ENCODE measurements at places on chromosomes 4 and X.

DNA sequence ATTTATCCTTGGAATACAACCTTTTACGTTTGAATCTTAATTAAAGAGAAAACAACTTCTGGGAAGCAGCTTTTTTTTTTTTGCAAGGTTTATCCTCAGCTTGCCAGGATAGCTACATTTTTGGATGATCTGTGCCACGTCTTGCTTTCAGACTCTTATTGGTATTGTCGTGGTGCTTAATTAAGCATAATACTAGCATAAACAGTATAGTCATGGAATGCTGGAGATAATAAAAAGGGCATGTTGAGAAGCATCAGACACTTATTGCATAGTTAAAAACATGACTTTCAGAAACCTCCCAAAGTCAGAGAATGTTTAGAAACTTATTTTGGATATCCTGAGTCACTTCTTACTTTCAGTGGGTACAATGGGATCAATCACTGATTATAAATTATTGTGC lies 77.0 kb downstream of the PALLD start:
- DNase-seq = no peak

GRCh38 chr4:145525291-145525740 lies 43.7 kb downstream of the SMAD1 start:
- no peak for DNase-seq

- no peak for DNase-seq
Observed at GRCh38 chr4:3121596-3121995, 47.1 kb downstream of the HTT start.

GRCh38 chr4:17595471-17596005 lies 18.5 kb downstream of the LAP3 start:
- DNase-seq = no peak

DNA sequence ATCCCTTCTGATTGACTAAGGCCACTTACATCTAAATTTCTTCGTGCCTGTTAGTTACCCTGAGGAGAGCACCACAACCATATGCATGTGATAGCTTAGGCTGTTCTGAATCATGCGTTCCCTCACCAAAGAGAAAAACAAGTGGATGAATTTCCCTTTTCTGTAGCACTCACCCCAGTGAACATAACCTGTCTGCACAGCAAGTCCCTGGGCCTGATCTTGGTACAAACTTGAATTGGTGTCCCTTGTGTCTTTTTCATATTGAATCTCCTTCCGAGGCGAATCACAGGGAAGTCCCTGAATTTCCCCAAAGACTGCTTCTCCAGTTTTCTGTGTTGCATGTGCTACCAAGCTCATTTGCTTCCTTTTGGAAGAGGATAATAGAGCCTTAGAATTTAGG lies 100.4 kb downstream of the KLHL8 start:
- no peak for DNase-seq

GRCh38 chr4:71008196-71008595 lies 14.7 kb downstream of the DCK start:
- no peak for DNase-seq

DNA sequence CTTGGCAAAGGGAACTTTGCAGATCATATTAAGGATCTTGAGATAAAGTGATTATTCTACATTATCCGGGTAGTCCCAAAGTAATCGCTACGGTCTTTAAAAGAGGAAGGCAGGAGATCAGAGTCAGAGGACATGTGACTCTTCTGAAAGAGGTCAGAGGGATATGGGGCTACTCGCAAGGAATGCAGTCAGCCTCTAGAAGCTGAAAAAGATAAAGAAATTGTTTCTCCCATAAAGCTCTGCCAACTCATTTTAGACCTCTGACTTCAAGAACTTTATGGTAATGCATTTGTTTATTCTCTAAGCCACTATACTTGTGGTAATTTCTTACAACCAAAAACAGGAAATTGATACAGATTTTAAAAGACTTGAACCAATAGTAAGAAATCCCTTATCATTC lies 48.6 kb downstream of the NPY5R start:
- DNase-seq = no peak

DNA sequence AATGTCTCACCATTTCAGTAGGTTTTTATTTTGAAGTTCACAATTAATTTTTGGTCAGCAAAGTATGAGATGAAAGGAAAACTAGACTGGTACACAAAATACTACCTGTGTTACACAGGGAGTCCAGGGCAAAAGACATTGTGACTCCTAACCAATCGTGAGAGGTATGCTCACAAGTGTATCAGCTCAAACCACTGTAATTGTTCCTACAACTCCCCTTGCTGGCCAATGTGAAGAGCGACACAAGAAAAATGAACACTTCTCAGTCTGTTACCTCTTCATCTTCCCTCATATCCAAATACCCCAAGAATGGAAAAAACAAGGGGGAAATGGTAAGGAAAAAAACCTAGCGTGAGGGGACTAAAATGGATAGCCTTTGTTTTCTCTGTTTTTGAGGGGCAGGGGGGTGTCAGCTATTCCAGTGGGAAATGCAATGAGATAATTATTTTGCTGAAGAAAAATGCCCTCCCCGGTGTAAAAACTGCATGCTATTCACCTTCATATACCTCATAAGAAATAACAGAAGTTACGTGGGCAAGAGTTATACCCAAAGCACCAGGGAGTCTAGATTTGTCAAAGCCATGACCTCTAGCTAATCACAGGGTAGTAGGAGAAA lies 30.6 kb upstream of the NSUN7 start:
- peak; percentile 72 for DNase-seq

GRCh38 chr4:88054901-88055300 lies 47.5 kb downstream of the PKD2 start:
- DNase-seq = peak; percentile 36

- no peak for DNase-seq
Observed at GRCh38 chrX:130176354-130176776, 4.6 kb downstream of the RAB33A start.

- DNase-seq = no peak
Observed at GRCh38 chrX:110188701-110189558, 129.0 kb downstream of the AMMECR1 start.

- DNase-seq = peak; percentile 73
Observed at GRCh38 chr4:30763321-30763727, 43.2 kb downstream of the PCDH7 start.

DNA sequence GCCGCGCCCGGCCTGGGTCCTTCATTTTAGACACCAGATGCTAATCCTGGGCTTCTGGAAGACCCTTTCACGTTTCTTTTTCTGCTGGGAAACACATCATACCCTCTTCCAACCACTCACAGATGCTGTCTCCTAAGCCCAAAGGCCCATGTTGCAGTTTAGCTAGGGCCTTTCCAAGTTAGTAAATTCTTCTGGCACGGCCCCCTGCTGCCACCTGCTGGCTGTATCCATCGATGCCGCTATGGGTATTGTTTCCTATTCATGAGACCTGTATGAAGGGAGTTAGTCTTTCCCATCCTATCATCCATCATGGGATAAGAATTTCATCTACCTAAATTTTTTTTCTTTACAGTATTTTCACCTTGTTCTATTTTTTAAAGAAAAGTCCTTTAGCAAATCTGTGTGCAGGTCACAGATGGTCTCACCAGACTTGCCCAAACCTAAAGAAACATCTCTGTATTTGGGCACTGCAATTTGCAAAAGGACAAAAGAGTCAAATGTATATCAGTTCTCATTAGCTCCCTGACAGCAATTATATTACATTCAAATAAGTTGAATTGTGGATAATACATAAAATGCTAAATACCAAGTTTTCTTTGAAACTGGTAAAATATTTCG lies 37.8 kb upstream of the SLC9A7 start:
- peak; percentile 69 for DNase-seq

DNA sequence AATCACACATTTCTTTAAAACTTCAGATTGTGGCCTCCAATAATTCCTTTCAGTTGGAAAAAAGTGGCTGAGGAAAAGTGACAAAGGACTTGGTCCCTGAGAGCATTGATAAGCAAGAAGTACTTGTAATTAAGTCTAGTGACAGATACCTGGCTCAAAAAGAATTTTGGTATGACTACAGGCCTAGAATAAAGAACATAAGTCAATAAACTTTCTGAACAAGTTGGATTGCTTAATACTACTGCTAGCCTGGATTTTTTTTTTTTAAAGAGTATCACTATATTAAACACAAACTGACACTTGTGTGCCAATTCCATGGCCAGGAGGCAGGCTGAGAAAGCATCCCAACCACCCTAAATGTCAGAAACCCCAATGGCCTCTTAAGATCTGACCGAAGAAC lies 49.3 kb upstream of the PDGFC start:
- no peak for DNase-seq

GRCh38 chrX:82775426-82775825 lies 732.7 kb upstream of the POU3F4 start:
- DNase-seq = no peak

- DNase-seq = no peak
Observed at GRCh38 chrX:69163936-69164741, 1.1 kb downstream of the PJA1 start.

- DNase-seq = peak; percentile 43
Observed at GRCh38 chr4:137693641-137694040, 161.3 kb upstream of the PCDH18 start.

DNA sequence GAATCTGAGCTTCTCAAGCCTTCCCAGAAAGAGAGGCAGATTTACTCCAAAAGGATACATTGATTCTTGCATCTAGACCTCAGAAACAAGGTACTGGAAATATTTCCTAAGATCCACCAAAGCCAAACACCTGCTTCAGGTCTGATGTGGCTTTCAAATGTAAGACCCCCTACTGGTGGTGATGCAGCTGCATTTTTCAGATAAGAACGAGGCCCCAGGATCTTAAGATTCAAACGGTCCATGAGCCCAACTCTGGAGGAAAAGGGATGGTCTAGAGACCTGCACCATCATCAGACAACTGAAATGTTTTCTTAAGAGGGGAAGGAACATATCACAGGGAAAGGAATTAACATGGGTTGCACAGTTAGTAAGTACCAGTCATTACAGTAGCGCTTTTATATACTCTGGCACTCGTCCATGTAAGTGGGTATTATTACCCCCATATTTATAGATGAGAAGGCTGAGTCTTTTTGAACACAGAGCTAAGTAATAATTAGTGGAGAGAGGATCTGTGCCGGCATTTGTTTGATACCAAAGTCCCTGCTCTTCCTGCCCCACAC lies 73.7 kb downstream of the LEF1 start:
- no peak for DNase-seq

GRCh38 chr4:23717528-23718248 lies 172.2 kb downstream of the PPARGC1A start:
- DNase-seq = peak; percentile 17

DNA sequence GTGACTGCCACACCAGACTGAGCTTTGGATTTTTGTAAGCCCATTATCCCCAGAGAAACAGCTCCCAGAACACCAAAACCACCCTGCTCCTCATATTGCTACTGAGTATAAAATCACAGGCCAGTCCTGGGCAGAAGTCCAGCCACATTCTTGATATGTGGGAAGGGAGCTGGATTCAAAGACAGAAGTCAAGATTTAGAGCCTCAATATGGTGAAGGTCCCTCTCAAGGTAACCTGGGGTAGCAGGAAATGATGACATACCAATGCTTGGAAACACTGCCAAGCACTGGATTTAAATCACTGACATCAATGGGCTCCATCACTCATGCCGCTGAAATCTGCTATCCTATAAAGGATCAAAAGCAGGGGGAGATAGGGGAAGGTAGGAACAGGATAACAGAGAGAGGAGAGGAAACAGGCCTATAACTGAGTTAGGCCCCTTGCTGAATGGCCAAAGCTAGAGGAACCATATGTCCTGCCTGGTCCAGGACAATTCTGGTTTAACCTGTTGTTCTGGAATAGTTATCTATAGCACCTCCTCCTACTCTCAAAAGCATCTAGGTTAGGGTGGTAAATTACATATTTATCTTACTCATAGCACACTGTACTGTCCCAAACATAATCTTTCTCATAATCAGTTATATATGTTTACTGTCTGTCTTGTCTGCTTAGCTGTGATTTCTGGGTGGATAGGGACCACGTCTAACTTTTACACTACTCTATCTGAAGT lies 83.7 kb upstream of the NHS start:
- peak; percentile 52 for DNase-seq

DNA sequence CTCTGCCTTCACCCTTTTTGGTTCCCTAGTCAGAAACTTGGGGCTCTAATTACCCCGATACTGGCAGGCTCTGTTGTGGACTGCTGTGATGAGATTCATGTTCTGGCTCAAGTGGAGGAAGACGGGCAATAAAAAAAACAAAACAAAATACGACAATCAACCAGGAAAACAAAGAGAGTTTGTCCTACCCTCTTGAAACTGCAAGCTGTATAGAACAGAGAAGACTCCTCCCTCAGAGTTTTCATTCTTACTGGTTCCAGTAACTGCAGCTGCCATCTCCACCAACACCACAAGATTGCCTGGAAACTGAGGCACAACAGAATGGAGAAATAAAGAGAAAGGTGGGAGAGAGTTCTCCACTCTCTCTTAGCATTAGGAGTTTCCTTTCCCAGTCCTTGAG lies 11.1 kb upstream of the IL1RAPL1 start:
- DNase-seq = no peak

DNA sequence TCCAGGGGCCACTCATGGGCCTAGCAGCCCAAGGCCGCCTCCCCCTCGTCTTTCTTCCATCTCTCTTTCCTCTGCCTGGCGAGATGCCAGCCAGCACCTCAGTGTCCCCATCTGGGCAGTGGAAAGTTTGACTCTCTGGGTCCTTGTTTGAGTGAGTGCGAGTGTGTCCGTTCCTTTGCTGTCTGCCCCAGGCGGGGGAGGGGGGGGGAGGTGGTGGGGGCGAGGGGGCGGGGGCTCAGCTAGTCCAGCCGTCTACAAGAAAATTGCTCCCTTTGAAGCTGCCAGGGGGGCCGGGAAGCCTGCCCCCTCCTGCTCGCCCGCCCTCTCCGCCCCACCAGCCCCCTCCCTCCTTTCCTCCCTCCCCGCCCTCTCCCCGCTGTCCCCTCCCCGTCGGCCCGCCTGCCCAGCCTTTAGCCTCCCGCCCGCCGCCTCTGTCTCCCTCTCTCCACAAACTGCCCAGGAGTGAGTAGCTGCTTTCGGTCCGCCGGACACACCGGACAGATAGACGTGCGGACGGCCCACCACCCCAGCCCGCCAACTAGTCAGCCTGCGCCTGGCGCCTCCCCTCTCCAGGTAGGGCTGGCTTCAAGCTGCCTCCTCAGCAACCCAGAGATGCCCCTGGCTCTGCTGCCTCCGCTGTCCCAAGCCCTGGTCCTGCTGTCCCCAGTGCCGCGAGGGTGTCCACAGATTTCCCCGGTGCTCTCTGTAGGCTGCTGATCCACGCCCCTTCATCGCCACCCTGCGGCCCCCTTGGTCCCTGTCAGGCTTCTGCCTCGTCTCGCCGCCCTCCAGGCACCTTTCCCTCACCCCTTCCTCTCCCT lies at the start of gene BGN:
TSS of gene BGN (plus strand) at position 440 of the 821 bp plus-strand sequence. CDS start 9,652 bp downstream, outside the sequence.
- DNase-seq = peak; percentile 78

- DNase-seq = no peak
Observed at GRCh38 chrX:70336767-70337166, 46.9 kb downstream of the KIF4A start.

GRCh38 chrX:153776611-153777045 lies 4.2 kb upstream of the SRPK3 start:
- no peak for DNase-seq

GRCh38 chr4:100872811-100873210 lies 355.0 kb upstream of the EMCN start:
- DNase-seq = peak; percentile 48

Measured in fibroblast of upper back skin (primary cell).